ENCODE measurements at places on chromosomes 5 and 9.

- no peak for DNase-seq
These were observed 119.6 kb downstream of the PPP2R2B start for GRCh38 chr5:146758938-146759337.

- no peak for DNase-seq
These were observed 57.6 kb downstream of the SH3TC2 start for GRCh38 chr5:149005077-149005892.

- no peak for DNase-seq
These were observed 32.2 kb upstream of the BRD3 start for GRCh38 chr9:134100040-134100439.

GRCh38 chr9:115264313-115264712 is 146.4 kb upstream of the TNC start:
- DNase-seq, result no peak

DNA sequence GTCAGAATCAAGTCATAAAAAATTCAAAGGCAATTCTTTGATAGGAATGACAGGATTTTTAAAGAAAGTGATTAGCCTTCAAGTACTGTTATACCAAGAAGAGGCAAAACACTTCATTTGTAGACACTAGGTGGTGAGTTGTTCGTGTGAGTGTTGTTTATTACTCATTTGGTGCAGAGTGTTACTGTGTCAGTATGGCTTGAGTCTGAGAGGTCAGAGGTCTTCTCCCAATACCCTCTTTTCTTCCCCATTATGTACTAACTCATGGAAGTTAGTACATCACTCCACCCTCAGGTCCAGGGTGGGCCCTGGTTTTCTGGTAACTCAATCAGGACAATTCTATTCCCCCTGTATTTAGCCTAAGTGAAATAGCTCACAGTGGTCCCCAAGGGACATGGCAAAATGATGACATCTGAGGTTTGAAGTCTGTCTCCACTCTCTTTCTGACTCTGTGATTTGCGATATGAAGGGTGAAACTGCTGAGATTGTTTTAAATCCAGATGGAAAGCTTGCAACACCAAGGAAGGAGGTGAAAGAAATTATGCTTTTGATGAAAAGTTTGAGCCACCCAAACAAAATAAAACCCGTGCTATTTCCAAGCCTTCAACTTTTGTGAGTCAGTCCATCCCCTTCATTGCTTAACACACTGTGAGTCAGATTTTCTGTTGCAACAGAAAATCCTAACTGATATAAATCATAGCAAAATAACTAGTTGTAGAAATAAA is 56.8 kb downstream of the NUDT12 start:
- DNase-seq, result no peak

DNA sequence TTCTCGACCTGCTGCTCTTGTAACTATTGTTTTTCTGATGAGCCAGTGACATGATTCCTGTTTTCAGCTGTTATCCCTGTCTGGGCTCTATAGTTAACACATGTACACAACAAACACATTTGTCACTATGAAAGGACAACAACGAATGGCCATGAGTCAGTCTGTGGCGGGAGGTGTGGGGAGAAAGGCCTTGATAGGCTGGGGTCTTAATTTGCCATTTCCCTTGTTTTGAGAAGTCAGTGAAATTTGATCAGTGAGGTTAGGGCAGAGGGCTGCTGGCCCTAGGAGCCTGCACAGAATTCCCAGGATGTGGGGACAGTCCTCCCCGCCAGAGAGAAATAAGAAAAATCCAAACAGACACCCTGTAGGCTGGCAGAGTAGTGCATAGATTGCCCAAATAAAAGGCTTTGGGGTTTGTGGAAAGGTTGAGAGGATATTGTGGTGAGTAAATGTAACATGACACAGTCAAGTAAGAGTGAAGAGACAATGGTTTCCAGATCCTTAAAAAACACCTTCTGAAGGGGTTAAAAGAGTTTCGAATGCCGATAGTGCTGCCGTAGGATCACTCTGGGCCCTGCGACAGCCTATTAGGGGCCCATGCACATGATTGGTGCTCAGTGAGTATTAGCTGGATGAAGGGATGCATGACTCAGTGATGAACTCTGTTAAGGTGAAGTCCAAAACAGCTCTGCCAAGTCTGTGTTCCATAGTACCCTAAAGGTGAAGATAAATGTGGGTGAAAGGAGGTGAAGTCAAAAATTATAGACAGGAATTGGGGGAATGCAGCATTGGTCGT is 110.9 kb upstream of the PRRC1 start:
- no peak for DNase-seq

DNA sequence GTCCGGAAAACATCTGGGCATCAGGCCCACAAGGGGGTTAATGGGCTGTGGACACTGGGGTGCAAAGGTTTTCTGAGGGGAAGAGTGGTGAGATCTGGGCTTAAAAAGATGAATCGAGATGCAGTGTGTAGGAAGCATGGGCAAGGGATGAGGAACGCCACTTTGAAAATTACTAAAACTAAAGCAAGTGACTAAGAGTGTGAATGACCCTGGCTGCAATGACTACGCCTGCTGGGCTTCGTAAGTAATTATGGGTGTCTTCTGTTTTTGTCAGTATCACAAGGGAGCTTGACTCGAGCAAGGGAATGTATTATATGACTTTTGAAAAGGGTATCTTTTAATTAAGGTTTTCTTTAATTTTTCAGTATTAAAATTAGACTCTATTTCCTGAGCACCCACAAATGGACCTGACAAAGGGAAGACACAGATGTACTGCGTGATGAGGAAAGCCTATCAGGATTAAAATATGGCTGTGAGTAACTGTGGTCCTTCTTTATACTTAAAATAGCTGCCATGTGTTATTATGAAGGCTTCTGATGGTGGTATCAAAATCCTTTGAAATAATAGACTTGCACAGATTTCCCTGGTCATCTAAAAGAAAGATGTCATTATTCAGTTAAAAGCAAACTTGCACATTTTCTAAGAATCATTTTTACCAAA is 4.2 kb downstream of the CTXN3 start:
- no peak for DNase-seq

DNA sequence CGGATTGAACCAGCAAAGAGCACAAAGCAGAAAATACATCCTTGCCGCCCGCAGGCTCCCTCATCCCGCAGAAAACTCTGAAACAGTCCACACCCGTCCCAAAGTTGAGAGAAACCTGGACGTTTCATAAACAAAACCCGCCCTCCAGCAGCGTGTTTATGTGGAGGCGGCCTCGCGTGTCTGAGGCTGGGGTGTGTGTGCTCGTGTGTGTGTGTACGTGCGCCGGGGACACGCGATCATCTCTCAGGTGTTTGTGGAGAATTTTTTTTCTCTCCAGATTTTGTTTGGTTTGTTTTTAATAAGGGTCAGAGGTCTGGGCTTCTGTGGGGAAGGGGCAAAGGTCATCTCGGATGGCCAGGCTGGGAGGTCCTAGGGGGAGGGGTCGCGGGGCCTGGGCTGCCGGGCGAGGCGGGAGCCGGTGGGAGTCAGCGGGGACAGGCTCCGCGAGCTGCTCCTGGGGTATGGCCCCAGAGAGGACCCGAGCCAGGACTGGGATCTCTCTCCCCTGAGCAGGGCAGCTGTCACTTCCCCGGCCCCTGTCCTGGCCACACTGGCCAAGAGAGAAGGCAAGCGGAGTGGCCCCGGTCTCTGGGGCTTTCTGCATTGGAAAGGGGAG is 206.4 kb downstream of the C9orf50 start:
- peak; percentile 31 for DNase-seq

- DNase-seq, result no peak
These were observed 240.4 kb upstream of the IRX2 start for GRCh38 chr5:2991884-2992283.

Data from activated effector memory CD4-positive, alpha-beta T cell treated with Interleukin-2 at 50 U/mL for 16 hours (primary cell).